ENCODE measurements at places on chromosomes 3 and 15.

- DNase-seq, result no peak
Observed at GRCh38 chr3:152720951-152721718, 113.8 kb upstream of the P2RY1 start.

DNA sequence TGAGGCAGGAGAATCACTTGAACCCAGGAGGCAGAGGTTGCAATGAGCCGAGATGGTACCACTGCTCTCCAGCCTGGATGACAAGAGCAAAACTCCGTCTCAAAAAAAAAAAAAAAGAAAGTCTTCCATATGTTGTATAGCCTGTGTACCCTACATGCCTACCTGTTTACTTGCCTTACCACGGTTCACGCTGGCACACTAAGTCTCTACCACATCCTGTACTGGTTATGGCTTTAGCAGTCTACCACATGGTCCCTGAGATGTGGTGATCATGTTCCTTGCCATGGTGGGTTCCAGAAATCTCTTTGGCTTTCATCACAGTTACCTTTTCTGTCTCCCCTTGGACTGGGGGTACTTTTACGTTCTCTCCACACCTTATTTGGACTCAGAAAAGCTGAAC is 63.8 kb upstream of the TBC1D5 start:
- no peak for DNase-seq

- DNase-seq, result peak; percentile 95
Observed at GRCh38 chr3:49158792-49159191, 7.3 kb downstream of the CCDC71 start.

- no peak for DNase-seq
Observed at GRCh38 chr3:38565339-38566214, 69.4 kb downstream of the EXOG start.
